ENCODE measurements at places on chromosomes 16 and 17.

DNA sequence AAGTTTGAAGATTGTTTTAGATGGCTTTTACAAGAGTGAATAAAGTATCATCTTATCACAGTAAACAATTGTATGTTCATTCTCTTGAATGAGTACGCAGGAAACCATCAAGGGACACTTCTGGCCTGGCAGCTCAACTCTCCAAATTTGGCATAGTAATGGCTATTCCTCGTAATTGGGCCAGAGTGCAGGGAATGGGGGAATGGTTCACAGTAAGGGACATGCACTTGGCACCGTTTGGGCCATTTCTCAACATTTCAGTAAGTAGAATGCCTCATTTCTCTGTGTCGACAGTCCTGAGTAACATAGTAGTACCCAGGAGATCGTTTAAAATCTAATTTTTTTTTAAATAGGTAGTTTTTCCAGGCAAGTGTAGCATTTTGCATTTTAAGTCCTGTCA is 309.6 kb downstream of the KCNJ2 start:
- no peak for DNase-seq

GRCh38 chr16:48361540-48362144 is 23.6 kb downstream of the SIAH1 start:
- no peak for DNase-seq

GRCh38 chr17:81888988-81889595 is 2.3 kb downstream of the ALYREF start:
- no peak for DNase-seq

DNA sequence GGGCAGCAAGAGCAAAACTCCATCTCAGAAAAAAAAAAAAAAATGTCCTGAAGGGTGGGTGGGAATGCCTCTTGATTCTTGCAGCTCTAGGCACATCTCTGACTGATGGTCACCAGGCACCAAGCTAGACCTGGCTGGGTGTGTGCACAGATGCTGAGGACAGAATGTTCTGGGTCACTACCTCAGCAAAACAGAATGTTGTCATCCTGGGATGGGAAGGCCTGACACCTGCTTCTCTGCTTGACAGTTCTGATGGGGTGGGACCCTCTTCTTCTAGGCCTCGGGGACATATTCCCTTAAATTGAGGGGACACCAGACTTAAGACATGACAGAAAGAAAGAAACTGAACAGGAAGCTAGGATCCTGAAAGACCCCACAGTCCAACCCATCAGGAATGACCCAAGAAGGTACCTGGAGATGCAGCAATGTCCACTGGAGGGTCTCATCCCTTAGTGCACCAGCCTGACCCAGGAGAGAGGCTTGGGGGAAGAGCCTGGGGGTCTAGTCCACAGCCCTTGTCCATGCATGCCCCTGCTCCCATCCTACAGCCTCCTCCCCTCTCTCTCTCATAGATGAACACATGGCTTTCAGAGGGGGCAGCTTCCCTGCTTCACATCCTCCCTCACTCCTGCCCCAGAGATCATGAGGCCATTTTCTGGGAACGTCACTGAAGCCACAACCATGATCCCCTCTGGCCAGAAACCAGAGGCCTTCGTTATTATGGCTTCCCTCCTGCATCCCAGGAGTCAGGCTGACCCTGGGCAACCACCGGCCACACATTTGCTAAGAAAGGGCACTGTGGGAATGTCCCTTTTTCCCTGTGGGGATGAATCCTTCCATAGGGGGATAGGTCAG is 3.8 kb upstream of the STAT5B start:
- no peak for DNase-seq

DNA sequence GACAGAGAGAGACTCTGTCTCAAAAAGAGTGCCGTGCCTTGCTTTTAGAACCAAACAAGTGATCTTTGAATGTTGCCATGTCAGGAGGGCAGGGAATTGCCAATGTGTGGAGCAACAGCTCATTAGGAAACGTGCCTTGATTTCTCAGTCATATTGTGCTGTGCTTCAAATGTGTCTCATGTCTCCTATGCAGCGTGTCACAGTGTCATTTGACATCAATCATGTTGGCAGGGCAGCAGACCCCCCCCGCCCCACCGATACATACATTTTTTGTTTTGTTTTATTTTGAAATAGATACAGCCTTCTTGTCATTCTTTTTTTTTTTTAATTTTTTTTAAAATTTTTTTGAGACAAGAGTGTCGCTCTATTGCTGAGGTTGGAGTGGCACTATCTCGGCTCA is 22.1 kb downstream of the MRC2 start:
- no peak for DNase-seq

DNA sequence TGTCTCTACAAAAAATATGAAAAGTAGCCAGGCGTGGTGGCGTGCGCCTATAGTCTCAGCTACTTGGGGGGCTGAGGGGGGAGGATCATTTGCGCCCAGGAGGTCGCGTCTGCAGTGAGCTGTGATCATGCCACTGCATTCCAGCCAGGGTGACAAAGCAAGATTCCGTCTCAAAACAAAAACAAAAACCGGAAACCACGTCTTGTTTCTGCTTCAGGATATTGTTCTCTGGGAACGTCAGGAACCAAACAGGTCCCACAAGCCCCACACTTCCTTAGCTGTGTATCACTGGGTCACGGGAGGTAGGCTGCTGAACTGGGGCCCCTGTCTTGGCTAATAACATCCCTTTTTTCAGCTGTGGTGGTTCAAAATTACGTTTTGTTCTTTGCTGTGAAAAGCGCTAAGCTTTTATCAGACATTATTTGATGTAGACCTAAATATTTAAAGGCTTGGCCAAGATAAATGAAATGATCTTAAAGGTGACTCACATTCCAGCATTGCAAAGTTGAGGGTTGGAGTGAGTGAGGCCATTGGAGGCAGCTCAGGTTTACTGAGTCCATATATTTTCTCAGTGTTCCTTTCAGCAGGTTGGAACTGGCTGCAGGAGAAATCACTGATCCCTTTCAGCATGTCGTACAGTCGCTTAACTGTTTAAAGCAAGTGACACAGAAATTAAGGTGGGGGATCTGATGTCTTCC is 16.4 kb upstream of the SEC14L1 start:
- no peak for DNase-seq

GRCh38 chr16:1323296-1324239 is 9.9 kb upstream of the BAIAP3 start:
- no peak for DNase-seq

DNA sequence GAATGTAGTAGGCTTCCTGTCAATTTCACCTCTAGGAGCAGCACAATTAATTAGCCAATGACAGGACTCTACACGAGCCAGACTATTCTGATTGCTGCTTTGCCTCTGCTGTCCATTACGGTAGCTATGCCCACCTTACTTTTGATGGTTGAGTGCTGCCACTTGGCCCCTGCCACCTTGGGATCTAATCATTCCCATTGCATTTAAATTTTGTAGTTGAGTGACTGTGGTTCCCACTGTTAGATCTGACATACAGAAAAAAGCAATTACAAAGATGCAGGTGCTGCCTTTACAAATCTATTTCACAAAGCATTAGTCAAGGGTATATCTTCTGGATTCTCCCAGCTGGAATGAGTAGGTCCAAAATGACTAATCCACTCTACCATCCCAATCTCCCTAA is 39.9 kb downstream of the CRISPLD2 start:
- DNase-seq, result no peak

- no peak for DNase-seq
Observed at GRCh38 chr16:2709588-2709984, 10.4 kb downstream of the PRSS27 start.

DNA sequence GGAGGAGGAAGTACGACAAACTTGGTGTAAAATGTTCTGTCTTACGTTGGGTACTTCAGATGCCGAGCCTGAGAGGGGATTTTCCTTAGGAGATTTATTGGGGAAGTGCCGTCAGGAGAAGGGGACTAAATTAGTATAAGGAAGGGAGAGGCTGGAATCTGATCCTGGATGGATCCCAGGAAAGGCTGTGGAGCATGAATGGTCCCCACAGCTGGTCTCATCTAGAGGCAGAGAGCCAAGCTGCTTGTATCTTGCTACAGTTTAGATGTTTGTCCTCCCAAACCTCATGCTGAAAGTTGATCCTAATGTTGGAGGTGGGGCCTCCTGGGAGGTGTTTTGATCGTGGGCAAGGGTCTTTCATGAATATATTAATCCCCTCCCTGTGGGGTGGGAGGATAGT is 798.4 kb upstream of the EEF2KMT start:
- no peak for DNase-seq

- DNase-seq, result no peak
Observed at GRCh38 chr17:4960279-4960922, 7.2 kb downstream of the SPAG7 start.

- no peak for DNase-seq
Observed at GRCh38 chr17:68296217-68297191, 5.2 kb downstream of the ARSG start.

GRCh38 chr16:84514874-84515835 is 10.7 kb upstream of the MEAK7 start:
- DNase-seq, result peak; percentile 92

- DNase-seq, result no peak
Observed at GRCh38 chr16:87791295-87792204, 25.8 kb upstream of the KLHDC4 start.

- DNase-seq, result no peak
Observed at GRCh38 chr16:72596373-72596772, 424.4 kb upstream of the PMFBP1 start.

- DNase-seq, result no peak
Observed at GRCh38 chr16:24773771-24774427, 44.4 kb downstream of the TNRC6A start.

DNA sequence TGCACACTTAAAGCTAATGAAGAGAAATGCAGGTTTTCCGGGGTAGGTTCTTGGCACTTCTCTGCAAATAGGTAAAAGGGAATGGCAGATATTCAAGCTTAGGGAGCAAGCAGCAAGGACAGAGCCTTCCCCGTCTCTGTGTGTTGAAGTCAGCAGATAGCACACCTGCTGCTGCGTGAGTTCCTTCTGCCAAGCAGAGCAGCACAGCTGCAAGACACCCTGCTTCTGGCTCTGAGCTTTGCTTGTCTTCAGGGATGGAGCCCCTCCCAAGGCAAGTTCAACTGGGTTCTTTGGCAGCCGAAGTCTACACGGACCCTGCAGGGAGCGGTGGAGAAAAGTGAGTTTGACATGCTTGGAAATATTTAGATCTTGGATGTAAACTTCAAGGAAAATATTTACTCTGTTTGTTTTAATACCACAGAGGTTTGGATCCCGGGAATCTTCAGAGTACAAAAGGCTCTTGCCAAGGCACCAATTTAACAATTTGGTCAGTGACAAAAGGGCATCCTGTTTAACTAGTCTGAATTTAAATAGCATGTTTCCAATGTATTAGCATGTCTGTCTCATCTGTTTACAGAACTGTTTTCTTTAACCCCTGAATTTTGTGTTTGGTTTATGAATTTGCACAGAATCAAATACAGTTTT is 113.4 kb upstream of the KCNJ16 start:
- peak; percentile 25 for DNase-seq

- no peak for DNase-seq
Observed at GRCh38 chr16:84247844-84248243, 8.0 kb upstream of the KCNG4 start.

GRCh38 chr17:2042390-2042847 is 597 bp downstream of the OVCA2 start:
- DNase-seq, result no peak

- no peak for DNase-seq
Observed at GRCh38 chr16:80989801-80990200, 16.9 kb downstream of the CMC2 start.

- no peak for DNase-seq
Observed at GRCh38 chr16:89096768-89097391, 3.2 kb downstream of the ACSF3 start.

DNA sequence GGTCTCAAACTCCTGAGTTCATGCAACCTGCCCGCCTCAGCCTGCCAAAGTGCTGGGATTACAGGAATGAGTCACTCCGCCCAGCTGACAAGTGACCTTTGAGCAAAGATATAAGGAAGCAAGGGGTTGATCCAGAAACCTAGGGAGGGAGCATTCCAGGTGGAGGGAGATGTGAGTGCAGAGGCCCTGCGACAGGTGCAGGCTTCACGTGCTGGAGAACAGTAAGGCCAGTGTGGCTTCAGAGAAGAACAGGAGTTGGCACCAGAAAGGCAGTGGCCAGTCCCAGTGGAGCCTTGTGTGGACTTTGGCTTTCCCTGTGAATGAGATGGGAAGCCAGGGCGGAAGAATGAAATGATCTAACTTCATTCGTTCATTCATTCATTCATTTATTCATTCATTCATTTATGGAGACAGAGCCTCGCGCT is 73.6 kb upstream of the HAS3 start:
- DNase-seq, result no peak
